T-helper 17 cell (primary cell): ENCODE measurements at places on chromosomes 5 and 9.

GRCh38 chr5:170861667-170861916 is 226 bp upstream of the RANBP17 start:
- DNase-seq = no peak

- DNase-seq = no peak
Measured at GRCh38 chr5:132008163-132008473, 3.3 kb downstream of the ACSL6 start.

DNA sequence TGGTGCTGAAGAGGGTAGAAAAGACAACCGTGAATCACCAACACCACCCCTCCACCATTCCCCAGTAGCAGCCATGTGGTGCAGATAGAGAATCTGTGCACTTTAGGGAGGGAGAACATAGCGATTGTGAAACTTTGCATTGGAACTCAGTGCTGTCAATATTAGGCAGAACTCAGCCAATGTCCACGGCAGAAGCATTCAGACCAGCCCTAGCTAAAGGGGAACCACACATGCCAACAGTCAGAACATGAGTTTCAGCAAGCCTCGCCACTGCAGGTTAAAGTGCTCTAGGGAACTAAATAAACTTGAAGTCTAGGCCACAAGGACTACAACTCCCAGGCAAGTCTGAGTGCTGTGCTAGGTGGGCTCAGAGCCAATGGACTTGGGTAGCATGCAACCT is 38.5 kb upstream of the DEPDC1B start:
- no peak for DNase-seq

- DNase-seq = peak; percentile 5
Measured at GRCh38 chr9:11158063-11158462, 545.3 kb upstream of the PTPRD start.

- no peak for DNase-seq
Measured at GRCh38 chr5:131745703-131746102, 51.1 kb downstream of the FNIP1 start.

GRCh38 chr5:114319821-114320220 is 42.0 kb upstream of the KCNN2 start:
- DNase-seq = no peak

DNA sequence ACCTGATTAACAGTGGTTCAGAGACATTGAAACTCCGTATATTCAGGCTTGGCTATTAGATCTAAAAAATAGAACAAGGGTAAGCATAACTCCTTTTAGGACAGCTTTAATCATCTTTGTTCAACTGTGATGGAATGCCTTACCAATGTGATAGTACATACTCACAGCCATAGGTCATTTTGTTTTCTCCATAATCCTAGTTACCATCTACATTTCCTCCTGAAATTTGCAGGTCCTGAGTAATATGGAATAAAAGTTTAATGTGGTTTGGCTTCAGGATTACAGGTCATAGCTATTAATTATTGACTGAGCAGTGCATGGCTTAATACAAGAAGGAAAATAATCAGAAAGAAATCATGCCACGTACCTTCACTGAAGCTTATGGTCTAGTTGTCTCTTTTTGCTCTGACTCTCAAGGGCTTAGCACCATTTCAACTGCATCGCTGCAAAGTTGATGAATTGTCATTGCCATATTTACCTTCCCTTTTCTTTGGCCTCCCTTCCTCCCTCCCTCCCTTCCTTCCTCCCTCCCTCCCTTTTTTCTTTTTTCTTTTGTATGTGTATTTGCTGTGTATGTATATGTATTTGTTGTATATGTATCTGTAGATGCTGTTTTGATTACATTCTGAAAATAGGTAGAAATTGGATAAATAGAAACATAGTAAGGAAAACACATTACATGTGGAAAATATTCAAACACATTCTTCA is 250.9 kb upstream of the ZNF608 start:
- DNase-seq = no peak

GRCh38 chr9:19470981-19471650 is 62.3 kb downstream of the ACER2 start:
- DNase-seq = no peak

DNA sequence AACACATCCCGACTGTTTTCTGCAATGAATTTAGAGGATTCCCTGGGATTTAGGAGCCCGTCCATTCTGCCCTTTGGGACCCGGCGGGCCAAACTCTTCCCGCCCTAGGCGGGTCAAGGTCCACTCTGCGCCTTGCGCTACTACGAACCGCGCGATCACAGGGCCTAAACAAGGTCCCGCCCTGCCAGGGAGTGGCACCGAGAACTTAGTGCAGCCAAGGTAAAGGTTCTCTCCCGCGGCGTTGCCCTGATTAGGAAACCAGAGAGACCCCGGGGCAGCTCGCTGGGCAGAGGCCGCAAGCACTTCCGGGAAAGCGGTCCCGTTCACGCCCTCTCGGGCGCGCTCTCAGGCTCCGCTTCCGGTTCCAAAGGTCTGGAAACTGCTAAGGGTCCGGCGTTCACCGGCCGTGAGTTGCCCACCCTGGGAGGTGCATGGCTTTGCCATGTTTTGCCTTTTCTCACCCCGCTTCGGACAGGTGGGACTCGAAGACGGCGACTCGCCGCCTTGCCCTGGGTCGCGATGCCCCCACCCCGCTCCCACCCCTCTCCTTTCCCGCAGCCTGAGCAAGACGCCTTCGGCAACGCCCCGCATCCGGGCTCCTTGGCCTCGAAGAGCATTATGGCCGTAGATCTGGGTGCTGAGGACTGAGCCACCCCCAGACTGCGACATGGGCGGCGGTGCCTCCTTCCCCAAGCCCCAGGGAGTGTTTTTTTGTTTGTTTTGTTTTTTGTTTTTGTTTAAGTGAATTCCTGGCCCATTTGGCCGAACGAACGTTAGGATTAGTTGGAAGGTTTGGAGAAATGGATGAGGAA is 23.4 kb downstream of the HNRNPK start:
- no peak for DNase-seq
